Cardiac septum (tissue), 1 donor: ENCODE measurements at places on chromosomes 7 and 10. TPM values are rescaled to one million over a fixed set of nuclear protein-coding genes. Genes with fewer than 3 reads are reported as not detected.

- DNase-seq, result no peak
These were observed 918.9 kb downstream of the GRID1 start for GRCh38 chr10:85447690-85448089.

The BICC1 gene
- total RNA-seq, result 6.4 TPM

DNA sequence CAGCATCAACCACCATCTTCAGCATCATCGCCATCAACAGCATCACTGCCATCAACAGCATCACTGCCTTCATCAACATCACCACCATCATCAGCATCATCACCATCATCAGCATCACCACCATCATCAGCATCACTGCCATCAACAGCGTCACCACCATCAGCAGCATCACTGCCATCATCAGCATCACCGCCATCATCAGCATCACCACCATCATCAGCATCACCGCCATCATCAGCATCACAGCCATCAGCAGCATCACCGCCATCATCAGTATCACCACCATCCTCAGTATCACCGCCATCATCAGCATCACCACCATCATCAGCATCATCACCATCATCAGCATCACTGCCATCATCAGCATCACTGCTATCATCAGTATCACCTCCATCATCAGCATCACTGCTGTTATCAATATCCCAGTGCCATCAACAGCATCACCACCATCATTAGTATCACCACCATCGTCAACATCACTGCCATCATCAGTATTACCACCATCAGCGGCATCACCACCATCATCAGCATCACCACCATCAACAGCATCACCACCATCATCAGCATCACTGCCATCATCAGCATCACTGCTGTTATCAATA, 115.2 kb downstream of the RGS10 start:
- no peak for DNase-seq

GRCh38 chr10:126609566-126609965, 60.9 kb downstream of the C10orf90 start:
- no peak for DNase-seq

DNA sequence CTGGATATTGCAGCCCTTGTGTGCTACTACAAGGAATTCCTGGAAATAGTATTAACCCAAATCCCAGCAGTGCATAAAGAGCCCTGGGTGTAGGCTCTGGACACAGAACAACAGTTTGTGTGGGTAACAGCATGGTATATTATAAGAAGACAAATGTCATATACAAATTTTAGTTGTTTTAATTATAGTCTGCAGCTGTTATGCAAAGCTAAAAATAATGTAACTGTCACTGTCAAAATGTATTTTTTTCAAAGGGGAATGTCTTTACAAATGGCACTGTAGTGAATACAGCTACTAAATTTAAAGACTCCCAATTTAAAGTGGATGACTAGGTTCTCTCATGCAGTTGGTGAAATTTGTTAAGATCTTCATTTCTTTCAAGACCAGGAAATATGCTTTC, 339.0 kb downstream of the GPR37 start:
- DNase-seq, result no peak

The GLI3 gene
- 10.5 TPM for total RNA-seq

The PON3 gene
- 0.54 TPM for total RNA-seq

GRCh38 chr7:22113041-22113440, 167.3 kb upstream of the CDCA7L start:
- DNase-seq, result no peak

DNA sequence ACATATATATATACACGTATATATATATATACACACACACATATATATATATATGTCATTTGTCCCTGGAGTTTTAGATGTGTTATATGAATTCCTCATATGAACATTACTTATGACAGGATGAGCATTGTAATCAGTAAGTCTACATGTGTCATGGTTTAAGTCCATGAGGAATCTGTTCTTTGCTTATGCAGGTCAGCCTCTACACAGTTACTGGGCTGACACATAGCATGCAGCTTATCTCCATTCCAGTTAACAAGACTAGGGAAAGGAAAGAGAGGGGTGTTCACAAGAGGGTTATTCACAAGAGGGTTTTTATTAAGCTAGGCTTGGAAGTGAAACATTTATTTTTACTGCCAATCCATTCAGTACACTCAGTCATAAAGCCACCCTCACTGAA, 226.7 kb downstream of the SNX13 start:
- DNase-seq, result no peak

DNA sequence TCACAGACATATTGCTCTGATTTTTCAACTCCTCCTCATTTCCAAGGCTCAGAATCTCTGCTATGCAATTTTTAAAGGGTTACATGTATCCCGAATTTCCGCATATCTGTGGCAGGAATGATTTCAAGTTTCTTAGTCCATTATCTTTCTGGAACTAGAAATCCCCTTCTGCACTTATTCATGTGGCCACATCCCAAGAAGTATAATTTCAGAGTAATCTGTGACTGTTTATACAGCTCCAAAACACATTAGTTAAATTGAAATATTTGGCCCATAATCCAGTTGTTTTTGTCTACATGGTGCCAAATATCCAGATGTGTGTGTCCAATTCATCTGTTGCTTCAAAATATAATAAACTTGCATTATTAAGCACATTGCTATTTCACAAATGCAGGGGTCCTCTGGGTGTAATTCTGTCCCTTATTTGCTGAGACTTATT, 271.2 kb downstream of the ARHGAP12 start:
- no peak for DNase-seq

GRCh38 chr10:95214369-95214768, 20.3 kb downstream of the ACSM6 start:
- DNase-seq, result no peak

GRCh38 chr7:1523208-1523607, 7.3 kb upstream of the MAFK start:
- DNase-seq, result no peak

The TMEM184A gene
- 0.08 TPM for total RNA-seq

- DNase-seq, result no peak
These were observed 101.1 kb upstream of the ABCB5 start for GRCh38 chr7:20514364-20514763.

The SLC13A4 gene
- 1.0 TPM for total RNA-seq

GRCh38 chr10:113846036-113846435, 7.8 kb downstream of the DCLRE1A start:
- no peak for DNase-seq
